Activated T-helper 1 cell treated with anti-CD3 and anti-CD28 coated beads, Interleukin-2, amount 50 U/mL, for 16 hours (primary cell): ENCODE measurements at places on chromosomes 7 and 10.
A peak's percentile ranks its signal among the peaks of the same experiment; 100 is the strongest.

GRCh38 chr10:63520500-63521415 lies at the start of gene REEP3:
Gene REEP3, plus strand, starts transcription at chr10:63521401. Its CDS starts 145 bp downstream, at chr10:63521546.
- DNase-seq: peak; percentile 14

- no peak for DNase-seq
Observed at GRCh38 chr10:13842117-13842516, 255.4 kb downstream of the PRPF18 start.

DNA sequence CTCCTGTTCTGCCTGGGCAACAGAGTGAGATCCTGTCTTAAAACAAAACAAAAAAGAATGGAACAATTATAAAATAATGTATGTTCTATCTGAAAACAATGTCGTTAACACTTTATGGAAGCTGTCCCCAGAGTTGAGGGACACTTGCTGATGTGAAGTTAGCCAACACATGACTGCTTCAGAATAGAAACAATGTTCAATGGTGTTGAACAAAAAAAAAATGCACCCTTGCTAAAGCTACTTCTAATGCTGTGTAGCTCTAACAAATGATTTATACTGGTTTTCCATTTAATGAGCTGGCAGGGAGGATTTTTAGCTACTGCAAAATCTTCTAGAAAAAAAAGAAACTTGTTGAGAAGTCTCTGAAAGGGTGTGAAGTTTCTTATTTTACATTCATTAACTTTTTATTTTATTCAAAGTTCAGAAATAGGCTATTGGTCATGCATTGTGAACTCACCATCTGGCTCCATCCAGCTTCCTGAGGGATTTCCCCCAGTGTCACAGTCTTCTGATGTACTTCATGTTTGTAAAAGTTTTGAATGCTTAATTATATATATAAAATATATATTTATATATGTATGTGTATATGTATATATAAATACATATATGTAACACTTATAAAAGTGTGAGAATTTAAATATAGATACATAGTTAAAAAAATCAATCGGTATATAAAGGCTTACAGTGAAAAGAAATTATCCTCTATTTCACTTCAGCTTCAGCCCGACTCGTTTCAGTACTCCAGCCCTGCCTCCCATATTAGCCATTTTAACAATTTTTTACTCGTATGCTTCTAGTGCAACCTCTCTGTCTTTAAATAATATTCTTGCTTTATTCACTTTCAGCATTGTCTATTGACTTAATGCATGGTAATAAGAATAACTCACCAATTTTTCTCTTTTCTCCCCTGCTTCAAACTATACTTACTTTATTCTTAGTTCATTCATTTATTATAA lies 35.0 kb downstream of the HDAC9 start:
- DNase-seq: no peak

DNA sequence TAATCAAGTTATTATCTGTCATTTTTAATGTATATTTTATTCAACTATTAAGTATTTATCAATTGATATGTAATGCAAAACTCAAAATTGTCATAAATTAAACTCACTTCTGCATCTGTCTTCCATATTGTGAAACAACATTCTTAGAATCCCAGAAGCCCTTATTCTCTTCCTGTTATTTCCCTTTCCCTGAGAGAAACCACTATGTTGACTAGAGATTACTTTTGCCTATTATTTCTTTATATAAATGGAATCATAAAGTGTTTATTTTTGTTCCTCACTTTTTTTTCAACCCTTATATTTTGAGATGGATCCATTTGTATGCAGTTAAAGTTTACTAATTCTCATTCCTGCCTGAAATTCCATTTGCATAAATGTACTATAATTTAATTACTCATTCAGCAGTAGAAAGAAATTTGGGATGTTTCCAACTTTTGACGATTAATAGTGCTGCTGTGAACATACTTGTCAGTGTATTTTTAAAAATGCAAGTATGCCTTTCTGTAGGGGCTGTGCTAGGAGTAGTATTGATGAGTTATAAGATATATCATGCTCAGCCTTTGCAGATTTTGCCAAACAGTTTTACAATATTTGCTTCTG lies 211.2 kb downstream of the SEMA3D start:
- DNase-seq: no peak

- DNase-seq: no peak
Observed at GRCh38 chr7:71221549-71221948, 89.6 kb downstream of the GALNT17 start.

GRCh38 chr10:44959247-44960087 lies at the start of gene RASSF4:
Gene RASSF4, plus strand, starts transcription at chr10:44959802. Its CDS starts 10,401 bp downstream, at chr10:44970203.
- peak; percentile 84 for DNase-seq
